Activated CD8-positive, alpha-beta T cell treated with anti-CD3 and anti-CD28 coated beads for 36 hours (primary cell): ENCODE measurements at places on chromosomes 7 and 10.
A peak's percentile ranks its signal among the peaks of the same experiment; 100 is the strongest.

DNA sequence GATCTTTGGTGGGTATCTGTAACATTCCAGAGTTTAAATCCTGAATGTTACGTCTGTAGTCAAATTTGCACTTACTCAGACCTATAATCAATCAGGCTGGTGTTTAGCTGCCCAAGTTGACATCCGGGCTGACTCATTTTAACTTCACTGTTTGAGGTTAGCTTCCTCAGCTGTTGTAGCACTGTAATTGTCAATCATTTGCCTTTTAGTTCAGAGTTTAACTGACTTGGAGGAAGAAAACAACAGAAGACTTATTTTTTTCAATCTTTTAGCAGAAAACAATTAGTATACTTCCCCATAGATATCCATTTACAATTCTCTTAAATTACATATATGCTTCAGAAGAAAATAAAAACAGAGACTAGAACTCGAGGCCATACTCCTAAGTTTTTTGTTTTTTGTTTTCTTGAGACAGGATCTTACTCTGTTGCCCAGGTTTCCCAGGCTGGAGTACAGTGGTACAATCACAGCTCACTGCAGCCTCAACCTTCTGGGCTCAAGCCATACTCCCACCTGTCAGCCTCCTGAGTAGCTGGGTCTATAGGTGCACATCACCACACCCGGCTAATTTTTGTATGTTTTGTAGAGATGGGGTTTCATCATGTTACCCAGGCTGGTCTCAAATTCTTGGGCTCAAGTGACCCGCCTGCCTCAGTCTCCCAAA lies 38.5 kb upstream of the LRRC17 start:
- DNase-seq: peak; percentile 54
- H3K27ac ChIP-seq: no peak overlapping the region
- H3K27me3 ChIP-seq: no peaks in the 10 kb centered on the region
- peaks cover 22% of the 10 kb centered on the region for H3K4me1 ChIP-seq
- H3K4me3 ChIP-seq: no peak overlapping the region
- H3K36me3 ChIP-seq: no peaks in the 10 kb centered on the region

DNA sequence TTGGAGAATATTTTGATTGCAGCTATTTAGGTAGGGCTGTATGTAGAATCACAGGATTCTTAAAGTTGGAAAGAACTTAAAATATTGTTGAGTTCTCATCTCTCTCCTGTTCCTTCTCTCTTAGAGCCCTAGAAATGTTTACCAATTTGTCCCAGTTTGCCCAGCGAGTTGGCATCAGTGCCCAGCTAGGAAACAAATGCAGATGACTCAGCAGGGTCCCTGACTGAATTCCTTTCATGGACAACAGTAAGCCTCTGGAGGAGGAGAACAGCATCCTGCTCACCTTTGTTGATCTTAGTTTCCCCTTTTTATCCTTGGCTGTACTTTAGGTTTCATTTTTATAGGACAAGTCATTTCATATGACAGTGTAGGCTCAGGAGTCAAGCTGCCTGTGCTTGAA lies 89.3 kb downstream of the SEC23IP start:
- H3K27me3 ChIP-seq: peaks cover 13% of the 10 kb centered on the region
- no peaks in the 10 kb centered on the region for H3K36me3 ChIP-seq
- no peak overlapping the region for H3K4me3 ChIP-seq
- H3K27ac ChIP-seq: no peak overlapping the region

DNA sequence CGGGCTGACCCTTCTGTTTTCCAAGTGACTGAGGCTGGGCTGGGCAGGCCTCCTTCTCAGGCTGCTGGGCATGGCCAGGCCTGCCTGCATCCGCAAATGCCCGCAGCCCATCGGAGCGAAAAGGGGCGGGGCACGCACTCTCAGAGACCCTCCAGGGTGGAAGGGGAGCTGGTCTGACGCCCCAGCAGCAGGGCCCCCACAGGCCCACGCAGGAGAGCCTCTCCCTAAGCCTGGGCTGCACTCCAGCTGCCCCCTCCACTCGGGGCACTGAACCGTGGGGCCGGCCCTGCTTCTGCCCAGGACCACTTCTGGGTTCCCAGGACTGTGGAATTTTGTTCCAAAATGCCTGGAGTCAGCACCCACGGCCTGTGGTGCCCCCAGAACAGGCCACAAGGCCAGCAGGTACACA lies 9.3 kb downstream of the ADAP1 start:
- no peak overlapping the region for H3K27ac ChIP-seq
- no peak for DNase-seq
- peaks cover 22% of the 10 kb centered on the region for H3K36me3 ChIP-seq
- no peak overlapping the region for H3K4me3 ChIP-seq
- no peaks in the 10 kb centered on the region for H3K27me3 ChIP-seq

GRCh38 chr10:49389361-49389933 lies 6.4 kb downstream of the DRGX start:
- H3K36me3 ChIP-seq: no peaks in the 10 kb centered on the region
- peaks cover 30% of the 10 kb centered on the region for H3K27me3 ChIP-seq
- H3K4me1 ChIP-seq: no peaks in the 10 kb centered on the region
- no peak overlapping the region for H3K27ac ChIP-seq

DNA sequence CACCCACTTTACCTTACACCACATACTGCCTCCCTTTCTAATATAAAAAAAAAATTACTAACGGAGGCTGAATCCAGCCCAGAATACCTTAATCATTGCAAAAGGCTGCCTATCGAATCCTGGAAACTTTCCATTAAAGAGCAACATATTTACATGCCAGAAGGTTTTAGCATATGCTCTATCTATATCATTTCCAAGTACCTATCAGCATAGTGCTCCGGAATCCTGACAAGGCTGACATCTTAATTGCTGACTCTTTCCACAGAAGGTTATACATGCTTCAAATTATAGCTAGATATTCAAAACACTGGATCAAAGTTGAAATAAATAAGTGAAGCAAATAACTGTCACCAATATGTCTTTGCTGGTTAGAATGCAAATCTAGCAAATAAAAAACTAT lies 170.9 kb upstream of the CDK1 start:
- no peaks in the 10 kb centered on the region for H3K36me3 ChIP-seq
- no peak overlapping the region for H3K4me3 ChIP-seq
- no peaks in the 10 kb centered on the region for H3K27me3 ChIP-seq
- no peak overlapping the region for H3K27ac ChIP-seq
